8988T (cell line): ENCODE measurements at places on chromosomes 13 and 19.
A peak's percentile ranks its signal among the peaks of the same experiment; 100 is the strongest.

DNA sequence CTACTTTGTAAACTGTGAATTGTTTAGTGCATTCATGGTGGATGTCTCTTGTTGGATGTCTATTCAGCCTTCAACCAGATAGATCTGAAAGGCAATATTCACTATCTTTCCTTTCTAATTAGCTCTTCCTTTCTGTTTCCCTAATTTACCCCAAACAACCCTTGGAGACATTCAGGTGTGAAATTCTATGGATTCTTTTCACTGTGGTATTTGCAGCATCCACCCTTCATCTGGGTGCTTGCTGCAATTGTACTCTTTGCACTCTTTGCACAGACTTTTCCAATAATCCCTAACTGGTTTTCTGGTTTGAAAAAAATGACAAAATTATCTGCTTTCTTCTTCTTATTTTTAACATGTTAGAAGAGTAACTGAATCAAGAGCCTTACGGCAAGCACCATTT is 56.5 kb downstream of the KL start:
- DNase-seq = no peak

DNA sequence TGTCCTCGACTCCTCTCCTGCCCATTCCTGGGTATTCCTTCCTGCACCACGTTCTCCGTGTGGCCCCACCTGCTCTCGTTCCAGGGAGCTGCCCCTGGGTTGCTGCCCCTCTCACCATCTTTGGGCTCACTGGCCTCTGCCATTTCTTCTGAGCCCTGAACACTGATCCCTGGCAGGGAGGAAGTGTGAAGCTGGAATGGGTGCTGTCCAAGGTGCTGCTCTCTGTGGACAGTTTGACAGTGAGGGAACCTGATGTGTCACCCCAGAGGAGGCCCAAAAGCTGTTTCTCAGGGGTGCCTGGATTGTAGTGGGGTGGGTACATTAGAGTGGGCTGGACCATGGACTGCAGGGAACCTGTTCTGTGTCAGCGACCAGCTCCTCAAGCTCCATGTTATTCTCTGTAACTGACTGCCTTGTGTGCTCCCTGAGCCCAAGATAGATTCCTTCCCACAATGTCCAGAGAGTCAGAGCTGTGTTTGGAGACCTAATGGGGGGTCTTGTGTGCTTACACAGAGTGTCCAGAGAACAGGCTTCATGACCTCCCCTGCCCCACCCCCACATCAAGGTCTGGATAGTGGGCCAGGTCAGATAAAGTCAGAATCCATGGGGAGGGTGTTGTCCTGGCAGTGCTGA is 7.2 kb upstream of the CEACAM8 start:
- no peak for DNase-seq

DNA sequence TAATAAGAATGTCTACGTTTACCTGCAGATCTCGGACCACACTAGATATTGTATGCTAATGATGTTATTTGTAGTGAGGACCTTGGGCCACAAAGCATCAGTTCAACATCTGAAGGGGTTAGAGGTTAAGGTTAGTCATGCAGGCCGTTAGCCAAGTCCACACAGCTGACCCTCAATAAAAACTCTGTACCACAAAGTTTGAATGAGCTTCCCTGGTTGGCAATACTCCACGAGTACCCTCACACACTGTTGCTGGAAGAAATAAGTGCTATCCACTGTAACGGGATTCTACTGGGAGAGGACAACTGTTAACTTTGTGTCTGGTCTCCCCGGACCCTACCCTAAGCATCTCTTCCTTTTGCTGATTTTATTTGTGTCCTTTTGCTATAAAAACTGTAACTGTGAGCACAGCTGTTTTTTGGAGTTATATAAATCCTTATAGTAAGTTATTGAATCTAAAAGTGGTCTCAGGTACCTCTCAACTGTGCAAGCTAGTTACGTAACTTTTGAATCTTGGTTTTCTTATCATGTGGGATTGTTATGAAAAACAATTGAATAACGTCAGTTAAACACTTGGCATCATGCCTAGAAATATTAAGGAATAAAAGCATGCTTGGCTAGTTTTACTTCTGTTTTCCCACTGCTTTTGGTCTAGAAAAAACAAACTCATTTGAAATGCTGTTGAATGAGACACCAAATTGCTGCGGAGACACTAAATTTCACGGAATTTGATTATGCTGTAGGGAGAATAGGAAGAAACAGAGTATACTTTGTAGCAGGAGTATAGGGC is 181.5 kb downstream of the DNAJC3 start:
- no peak for DNase-seq

GRCh38 chr13:62038214-62038613 is 622.6 kb upstream of the PCDH20 start:
- DNase-seq = no peak

DNA sequence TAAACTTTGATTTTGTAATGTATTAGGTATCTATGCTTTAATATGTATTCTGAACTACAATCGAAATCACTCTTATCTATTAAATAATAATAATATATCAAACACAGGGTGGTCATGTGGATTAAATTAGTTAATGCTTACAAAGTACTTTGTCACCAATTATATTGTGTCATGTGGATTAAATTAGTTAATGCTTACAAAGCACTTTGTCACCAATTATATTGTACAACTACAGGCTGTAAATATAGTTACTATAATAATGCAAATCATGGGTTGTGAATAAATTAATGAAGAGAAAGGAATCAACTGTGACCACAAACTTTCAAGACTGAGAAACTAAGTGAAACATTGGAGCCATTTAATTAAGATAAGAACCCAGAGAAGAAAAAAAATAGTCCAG is 1929.1 kb upstream of the PCDH20 start:
- DNase-seq = no peak

- no peak for DNase-seq
Observed at GRCh38 chr19:4754248-4754647, 30.6 kb upstream of the DPP9 start.

DNA sequence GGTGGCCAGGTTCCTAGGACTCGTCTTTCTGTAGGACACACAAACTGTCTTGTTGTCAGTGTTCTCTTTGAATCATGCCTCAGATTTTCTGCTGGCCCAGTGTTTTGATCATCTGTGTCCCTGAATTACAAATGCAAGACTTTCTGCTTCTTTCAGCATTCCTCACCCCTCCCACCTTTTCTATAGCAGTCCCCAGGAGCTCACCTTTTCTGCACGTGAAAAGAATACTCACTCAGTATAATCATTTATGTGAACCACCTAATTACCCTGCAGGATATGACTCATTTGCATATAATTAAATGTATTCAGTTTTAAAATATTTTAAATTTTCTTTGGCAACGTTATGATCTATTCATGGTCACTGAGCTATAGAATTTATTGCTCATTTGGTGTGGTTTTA is 389.2 kb downstream of the ITGBL1 start:
- DNase-seq = no peak

DNA sequence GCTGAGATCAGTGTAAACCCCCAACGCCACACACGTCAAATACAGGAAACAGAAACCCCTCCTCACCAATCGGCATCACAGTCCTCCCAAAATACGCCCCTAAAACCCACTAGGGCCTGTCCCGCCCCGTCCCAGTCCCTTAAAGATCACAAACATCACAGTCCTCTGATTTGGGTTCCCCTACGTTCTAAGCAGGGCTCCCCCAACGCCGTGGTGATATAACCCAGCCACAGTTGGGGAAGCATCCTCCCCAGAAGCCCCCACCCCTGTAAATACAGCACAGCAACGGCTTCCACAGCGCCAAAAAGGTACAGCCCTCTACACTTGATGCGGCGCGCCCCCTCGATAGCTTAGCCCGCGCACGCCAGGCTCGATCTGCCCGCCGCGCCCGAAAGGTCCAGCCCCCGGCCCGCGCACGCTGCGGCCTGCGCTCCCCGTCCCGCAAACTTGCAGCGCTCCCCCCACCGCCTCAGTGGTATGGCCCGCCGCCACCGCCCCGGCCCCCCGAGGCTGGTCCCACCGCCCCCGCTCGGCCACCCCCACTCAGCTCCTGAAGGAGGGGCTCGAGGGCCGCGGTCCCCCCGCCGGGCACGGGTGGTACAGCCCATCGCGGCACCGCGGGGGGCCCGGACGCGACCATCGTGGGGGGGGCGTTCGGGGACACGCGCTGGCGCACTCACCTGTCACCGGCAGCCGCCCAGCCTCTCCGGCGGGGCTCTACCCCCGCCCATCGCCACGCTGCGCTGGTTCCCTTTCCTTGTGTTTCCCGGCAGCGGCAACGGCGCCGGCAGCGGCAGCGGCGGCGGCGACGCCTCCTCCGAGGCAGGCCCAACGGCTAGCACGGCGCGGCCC is at the start of gene AKT2:
Gene AKT2, minus strand, starts transcription at position 845 of the 852 bp plus-strand sequence. CDS start 20,078 bp downstream, outside the sequence.
- DNase-seq = peak; percentile 55

DNA sequence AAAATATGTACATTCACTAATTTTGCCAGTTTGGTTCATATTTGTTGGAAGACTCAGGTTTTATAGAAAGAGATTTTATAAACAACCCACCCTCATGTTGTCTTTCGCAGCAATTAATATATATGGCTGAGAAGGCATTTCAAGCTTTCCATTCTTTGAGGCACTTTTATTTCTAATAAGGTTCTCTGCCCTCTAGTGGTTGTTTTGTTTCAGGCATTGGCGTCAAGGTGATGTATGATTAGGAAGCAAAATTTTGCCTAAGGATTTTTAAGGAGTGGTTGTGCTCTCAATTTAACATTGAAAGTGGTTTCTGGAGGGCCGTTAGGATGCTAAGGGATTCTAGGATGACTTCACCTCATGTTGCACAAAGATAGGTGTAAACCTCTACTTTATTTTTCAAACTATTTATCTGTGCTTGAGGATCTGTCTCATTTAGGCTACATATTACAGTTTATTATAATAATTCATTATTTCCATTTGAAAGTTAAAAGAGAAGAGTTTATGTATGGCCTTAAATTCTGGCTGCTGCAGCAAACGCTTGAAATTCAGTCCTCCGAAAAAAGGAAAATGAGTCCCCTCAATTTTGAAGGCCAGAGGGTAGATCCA is 35.9 kb downstream of the OXGR1 start:
- no peak for DNase-seq

DNA sequence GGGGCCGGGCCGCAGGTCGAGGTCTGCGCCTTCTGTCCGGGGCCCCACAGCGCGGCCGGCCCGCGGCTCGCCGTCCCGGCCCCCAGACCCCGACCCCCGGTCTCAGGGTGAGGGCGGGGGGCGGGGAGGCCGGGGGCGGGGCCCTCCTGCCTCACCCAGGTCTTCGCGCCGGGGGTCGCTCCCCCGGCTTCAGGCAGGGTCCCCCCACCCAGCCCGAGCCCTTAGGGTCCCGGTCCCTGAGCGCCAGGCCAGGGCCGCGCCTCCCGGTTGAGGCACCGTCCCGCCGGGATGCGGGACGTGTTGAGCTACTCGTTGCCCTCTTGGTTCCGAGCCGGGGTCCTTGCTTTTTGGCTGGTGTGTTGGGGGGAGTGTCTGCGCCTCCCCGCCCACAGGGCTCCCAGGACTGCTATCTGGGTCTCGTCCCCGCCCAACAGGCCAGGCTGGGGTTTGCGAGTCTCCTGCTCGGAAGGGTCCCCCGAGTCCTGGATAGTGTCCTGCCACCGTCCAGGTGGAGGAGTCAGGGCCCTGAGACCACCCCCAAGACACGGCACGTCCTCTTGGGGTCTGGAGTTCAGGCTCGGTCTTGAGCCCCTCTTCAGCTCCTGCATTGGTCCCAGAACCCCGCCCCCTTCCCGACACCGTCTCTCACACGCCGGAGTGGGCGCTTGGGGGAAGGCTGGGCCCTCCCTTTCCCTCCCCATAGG is 452 bp downstream of the PIAS4 start:
- DNase-seq = no peak

DNA sequence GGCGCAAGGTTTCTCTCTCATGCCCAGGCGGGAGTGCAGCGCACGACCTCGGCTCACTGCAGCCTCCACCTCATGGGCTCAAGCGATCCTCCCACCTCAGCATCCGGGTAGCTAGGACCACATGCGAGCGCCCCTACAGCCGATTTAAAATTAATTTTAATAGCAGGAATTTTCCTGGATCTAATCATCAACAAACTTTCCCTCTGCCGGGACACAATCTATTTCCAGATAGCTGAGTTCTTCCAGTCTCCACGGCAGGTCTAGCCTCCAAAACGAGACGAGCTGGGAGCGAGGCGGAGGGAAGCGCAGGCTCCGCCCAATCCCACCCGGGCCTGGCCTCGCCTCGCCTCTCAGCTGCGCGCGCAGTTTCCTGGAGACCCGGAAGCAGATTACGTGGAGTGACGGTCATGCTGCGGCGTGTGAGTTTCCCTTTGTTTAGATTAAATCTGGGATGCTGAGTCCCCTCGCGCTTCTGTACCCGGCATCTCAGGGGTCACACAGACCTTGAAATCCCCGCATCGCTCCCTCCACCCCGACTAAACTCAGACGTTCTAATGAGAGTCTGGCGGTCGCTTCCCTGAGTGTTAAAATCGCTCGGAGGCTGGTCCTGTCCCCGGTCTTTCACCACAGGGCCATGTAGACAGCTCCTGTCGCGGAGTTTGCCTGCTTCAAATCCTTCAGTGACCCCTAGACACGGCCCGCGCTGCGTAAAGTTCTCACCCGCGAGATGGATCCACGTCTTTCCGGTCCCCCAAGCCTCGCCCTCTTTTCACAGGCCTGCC is at the start of gene ZNF880:
Gene ZNF880, plus strand, starts transcription at position 365 of the 782 bp plus-strand sequence. Its CDS starts 43 bp downstream, at position 408.
- DNase-seq = peak; percentile 48

GRCh38 chr19:44604241-44604640 is 9.1 kb upstream of the IGSF23 start:
- DNase-seq = no peak

GRCh38 chr13:108853031-108853430 is 223.6 kb downstream of the MYO16 start:
- DNase-seq = no peak

- DNase-seq = no peak
Observed at GRCh38 chr13:102466610-102467190, 64.9 kb upstream of the FGF14 start.

DNA sequence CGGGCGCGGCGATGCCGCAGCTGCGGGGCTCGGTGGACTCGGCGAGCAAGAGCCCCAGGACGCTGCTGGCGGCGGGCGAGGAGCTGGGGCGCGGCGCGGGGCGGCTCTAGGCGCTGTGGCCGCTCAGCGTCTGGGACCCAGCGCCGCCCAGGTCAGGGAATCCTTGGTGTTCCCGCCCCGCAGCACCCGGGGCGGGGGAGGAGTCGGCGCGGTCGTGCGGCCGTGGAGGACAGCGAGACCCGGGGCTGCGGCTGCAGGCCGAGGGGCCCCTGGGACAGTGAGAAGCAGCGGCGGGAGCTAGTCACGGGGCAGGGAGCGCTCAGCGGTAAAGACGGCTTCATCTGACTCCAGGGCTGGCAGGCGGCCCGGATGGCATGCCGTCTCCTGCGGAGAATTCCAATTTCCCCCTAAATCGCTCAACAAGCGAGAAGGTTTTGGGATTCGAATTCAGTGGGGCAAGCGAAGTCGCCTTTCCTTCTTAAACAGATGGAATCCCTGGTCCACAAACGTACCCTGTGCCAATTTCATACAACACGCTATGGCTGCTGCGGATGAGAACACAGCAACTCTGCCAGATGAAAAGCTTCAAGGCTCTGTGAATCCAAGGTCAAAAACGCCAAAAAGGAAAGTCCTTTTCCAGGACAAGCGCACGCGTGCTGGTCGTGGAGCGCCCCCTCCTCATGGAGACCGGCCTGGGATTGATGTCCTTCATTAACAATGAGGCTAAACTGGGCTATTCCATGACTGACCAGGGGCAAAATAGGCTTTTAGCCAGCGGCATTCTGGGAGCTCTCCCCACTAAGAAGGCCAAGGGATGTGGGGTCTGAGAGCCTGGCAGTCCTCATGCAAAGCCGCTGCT is 4.2 kb upstream of the ZSCAN4 start:
- DNase-seq = peak; percentile 40
